ENCODE measurements at places on chromosomes 11 and 22.

- DNase-seq = no peak
Measured at GRCh38 chr11:81897639-81898038, 836.0 kb downstream of the FAM181B start.

GRCh38 chr11:83275888-83276641, 10.1 kb downstream of the CCDC90B start:
- DNase-seq = no peak

GRCh38 chr11:76699451-76700091, 29.0 kb upstream of the LRRC32 start:
- no peak for DNase-seq

DNA sequence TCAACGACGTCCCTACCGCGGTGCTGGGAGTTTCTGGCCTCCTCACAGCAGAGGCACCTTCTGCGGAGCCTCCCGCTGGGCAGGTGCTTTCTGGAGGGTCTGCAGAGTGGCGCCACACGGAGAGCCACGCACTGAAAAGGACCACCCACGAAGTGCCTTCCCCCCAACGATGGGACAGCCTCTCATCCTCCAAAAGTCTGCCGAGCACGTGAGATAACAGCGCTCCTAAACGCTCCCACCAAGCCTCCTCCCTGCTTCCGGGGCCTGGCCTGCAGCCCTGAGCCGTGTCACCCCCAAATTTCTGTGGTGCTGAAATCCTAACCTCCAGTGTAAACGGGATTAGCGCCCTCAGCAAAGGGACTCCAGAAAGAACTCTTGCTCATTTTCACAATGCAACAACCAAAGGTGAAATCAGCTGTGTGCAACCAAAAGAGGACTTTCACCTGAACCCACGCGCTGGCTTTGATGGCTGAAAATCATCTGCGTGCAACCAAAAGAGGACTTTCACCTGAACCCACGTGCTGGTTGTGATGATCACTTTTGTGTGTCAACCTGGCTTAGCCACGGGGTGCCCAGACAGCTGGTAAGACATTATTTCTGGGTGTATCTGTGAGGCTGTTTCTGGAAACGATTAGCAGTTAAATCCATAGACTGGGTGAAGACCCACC, 924.6 kb downstream of the BRD1 start:
- DNase-seq = no peak

GRCh38 chr11:28820296-28820989, 712.3 kb downstream of the METTL15 start:
- DNase-seq = no peak

- DNase-seq = no peak
Measured at GRCh38 chr11:63919267-63920125, 2.5 kb upstream of the RCOR2 start.

DNA sequence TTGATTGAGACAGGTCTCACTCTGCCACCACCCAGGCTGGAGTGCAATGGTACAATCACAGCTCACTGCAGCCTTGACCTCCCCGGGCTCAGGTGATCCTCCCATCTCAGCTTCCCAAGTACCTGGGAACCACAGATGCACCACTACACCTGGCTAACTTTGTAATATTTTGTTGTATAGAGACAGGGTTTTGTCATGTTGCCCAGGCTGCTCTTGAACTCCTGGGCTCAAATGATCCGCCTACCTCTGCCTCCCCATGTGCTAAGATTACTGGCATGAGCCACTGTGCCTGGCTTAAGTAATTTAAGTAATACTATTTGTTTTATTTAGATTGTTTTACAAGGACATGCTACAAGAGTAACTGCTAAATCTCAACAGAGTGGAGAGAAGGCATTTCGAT, 33.5 kb downstream of the ZNF143 start:
- DNase-seq = no peak

DNA sequence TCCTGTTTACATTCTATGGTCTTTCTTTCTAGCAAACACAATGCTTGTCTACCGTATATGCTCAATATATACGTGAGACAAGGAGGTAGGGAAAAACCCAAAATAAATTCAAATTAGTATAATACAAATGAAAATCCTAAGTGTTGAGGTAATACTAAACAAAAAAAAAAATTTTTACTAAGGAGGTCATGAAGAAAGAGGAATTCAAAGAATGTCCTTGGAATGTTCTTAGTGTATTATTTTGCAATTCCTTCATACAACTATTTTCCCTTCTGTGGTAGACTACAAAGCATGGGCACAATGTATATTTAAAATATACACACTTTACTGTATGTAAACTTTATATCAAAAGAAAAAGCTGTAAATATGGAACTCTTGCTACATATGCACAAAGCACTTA, 36.4 kb downstream of the PIK3C2A start:
- DNase-seq = no peak
